Activated T-cell treated with anti-CD3 and anti-CD28 coated beads, Interleukin-2, amount 50 U/mL, for 24 hours (primary cell): ENCODE measurements at places on chromosomes 11 and 22.

DNA sequence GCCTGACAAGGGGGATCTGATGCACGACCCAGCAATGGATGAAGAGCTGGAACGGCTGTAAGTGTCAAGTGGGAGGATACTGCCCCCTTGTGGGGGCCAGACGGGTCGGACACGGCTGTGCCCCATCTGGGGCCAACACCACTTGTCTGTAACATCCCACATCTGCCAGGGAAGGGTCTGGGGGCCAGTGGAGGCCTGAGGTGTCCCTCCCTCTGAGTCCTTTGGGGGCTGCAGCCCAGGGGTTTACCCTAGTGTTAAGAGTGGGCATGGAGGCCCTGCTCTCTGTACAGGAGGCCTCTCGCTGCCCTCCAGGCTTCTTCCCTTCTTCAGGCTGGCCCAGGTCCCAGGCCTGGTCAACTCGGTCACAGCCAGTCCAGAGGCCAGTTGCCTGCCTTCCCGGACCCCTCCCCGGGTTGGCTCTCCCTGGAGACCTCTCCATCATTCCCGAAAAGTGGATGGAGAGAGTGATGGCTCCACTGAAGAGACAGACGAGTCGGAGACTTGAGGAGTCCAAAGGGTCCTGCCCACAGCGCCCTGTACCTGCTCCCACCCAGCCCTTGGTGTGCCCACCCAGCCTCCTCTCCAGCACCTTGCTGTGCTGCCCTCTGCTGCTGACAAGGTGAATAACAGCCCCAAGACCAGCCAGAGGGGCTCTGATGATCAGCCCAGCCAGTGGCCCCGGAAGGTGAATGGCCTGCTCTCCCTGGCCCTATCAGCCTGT is 15.4 kb downstream of the ARFGAP2 start:
- DNase-seq, result peak; percentile 75

DNA sequence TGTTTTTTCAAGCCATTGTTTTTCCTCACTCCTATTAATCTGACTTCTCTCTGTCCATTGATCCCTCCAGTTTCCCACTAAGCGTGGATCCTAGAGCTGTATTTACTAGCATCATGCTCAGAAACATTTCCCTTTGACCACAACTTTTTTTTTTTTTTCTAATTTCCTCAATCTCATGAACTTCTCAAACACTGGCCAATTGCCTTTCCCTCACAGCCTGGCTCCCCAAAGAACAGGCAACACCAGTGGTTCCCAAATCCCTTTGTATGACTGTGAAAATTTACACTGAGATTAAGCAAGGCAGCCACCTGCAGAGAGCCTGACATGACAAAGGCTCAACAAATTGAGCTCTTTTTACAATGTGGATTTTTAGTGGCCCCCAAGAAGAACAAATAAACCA is 1.4 kb upstream of the TPP1 start:
- DNase-seq, result no peak

- DNase-seq, result no peak
These were observed 35.2 kb downstream of the SOX6 start for GRCh38 chr11:16321148-16321547.

- no peak for DNase-seq
These were observed 200.8 kb downstream of the LUZP2 start for GRCh38 chr11:24697522-24698111.

- DNase-seq, result no peak
These were observed 8.8 kb upstream of the UBASH3B start for GRCh38 chr11:122646549-122647340.

- DNase-seq, result no peak
These were observed 270.8 kb upstream of the NARS2 start for GRCh38 chr11:78845496-78845895.

- no peak for DNase-seq
These were observed 56.5 kb upstream of the SHISAL1 start for GRCh38 chr22:44369293-44369661.

GRCh38 chr11:8360086-8360828 is 96.6 kb upstream of the LMO1 start:
- no peak for DNase-seq

DNA sequence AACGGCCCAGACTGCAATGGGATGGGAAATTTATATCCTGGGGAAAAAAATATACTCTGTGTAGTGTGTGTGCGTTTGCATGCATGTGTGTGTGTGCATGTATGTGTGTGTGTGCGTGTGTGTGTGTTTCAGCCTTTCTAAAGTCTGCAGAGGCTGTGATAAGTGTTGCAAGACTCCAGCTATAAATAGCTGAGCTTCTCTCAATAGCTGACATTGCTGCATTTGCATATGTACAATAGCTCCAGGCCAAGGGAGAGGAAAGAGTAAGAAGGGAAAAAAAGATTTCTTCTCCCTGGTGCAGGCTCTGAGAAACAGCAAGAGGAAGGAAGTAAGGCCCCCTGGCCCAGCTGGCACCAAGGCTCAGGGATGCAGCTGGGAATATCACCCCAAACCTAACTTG is 483.0 kb downstream of the MN1 start:
- DNase-seq, result no peak

DNA sequence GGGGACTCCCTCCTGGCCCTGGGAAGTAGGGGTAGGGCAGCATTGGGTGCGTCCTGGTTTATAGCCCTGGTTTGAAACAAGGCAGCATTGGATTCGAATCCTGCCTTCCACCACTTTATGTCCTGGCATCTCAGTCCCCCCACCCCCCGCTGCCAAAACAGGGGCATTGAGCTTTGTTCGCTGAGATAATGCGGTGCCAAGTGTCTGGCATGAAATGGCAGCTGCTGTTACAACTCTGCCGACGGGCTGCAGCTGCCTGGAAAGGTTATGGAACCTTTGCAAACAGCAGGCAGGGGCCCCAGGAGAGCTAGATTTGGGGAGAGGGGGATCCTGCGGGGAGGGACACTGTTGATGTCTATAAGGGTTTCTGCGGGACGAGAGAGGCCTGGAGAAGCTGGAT is 1.9 kb downstream of the TST start:
- no peak for DNase-seq

DNA sequence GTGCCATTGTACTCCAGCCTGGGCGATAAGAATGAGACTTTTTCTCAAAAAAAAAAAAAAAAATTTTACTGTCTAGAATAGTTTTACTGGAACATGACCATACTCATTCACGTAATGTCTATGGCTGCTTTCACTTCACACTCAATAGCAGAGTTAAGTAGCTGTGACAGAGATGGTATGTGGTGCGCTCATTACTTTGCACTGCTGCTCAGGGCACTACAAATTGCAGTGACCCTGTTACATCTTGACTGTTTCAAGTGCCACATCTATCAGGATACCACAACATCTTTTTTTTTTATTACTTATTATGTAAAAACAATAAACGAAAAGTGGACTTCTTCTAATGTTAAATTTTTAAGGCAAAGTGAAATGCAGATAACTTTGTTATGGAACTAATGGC is 110.3 kb downstream of the ARHGAP20 start:
- no peak for DNase-seq

- peak; percentile 58 for DNase-seq
These were observed 30.3 kb upstream of the ASPHD2 start for GRCh38 chr22:26398741-26399153.

- DNase-seq, result no peak
These were observed 1046.7 kb downstream of the DLG2 start for GRCh38 chr11:84580428-84580827.
